ENCODE measurements at places on chromosomes 7 and 10.

- DNase-seq = no peak
Observed at GRCh38 chr10:69828144-69828870, 26.6 kb downstream of the COL13A1 start.

GRCh38 chr7:3301449-3301731 is 338 bp downstream of the SDK1 start:
- DNase-seq = no peak

DNA sequence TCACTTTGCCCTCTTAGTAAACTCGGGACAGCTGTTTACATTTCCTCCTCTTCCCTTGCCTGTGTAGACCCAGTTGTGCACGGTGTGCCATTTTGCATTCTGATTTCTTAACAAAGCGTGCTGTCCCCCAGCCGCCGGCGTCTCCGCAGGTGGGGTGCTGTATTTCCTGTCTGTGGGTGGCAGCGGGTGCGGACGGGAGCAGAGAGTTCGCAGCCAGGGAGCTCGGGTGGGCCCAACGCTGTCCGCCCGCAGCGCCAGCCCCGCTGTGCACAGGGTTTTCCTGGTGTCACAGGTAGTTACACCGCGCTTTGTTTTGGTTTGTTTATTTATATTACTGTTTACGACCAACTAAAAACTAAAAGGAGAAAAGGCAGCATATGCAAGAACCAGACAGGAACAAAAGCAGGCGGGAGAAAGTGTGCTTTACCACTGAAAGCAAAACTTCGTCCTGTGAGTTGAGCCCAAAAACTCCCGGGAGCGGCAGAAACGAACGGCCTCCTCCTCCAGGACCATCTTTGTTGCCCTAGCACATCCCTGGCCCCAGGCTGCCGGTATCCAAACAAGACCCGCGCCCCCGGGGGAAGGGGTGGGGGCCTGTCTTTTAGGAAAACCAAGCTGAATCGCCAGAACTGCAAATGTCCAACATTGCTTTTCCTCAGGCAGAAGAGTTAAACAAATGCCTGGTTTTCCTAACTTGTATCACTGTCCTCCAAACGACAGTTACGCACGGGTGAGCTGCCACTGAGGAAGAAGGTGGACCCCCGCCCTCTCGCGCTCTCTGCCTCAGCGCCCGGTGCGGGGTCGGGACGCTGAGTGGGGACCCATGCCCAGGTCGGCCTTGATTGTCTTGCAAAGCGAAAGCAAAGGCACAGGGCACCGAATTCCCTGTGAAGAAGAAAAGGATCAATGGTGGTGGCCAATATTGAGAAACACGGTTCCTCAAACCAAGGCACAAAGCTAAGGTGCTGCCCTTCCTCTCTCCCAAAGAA is 45.9 kb upstream of the DRGX start:
- DNase-seq = peak; percentile 11

DNA sequence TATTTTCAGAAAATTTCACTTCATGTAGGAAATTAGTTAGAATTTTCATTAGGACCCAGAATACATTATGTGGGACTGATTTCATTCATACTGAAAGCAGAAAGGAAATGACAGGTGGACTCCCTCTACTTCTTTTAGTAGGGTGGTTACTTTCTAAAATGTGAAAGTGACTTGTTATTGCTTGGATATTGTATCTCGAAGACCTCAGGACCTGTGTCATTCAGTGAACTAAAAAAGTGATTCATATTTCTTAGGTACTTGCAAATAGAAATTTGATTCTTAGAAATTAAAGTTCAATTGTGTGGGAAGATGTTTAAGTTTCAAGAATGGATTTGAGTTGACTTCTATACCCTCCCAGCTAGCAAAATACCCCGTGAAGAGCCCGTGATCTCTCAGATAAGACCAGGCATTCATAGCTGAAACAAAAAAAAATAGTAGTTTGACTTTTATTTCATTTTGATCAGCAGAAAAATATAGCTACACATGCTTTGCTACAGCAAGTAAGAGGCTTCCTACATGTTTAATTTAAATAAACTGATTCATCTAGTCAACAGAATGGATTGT is 1037.1 kb downstream of the GATA3 start:
- DNase-seq = no peak

DNA sequence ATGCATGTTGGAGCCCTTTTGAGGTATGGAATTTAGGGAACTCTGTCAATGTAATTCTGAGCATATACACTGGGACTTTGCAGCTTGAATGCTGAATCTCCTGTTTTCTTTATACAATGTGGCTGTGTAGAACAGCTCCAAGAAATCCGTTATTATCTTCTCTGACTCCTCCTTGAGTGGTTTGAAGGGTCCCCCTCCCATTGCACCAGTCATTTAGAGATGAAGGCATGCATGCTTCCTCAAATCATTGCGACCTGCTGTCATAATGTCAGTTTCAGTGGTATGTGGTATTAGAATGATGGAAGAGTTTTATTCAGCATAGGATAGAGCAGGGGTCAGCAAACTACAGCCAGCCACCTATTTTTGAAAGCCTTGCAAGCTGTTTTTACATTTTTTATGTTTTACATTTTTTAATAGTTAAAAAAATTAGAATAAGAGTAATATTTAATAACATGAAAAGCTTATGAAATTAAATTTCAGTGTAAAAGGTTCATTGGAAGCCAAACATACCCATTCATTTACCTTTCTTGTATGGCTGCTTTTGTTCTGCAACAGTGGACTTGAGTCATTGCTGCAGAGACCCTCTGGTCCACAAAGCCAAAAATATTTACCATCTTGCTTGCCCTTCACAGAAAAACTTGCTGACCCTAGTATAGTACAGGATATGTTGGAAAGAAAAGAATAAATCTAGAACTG is 8.1 kb downstream of the STK17A start:
- DNase-seq = no peak

DNA sequence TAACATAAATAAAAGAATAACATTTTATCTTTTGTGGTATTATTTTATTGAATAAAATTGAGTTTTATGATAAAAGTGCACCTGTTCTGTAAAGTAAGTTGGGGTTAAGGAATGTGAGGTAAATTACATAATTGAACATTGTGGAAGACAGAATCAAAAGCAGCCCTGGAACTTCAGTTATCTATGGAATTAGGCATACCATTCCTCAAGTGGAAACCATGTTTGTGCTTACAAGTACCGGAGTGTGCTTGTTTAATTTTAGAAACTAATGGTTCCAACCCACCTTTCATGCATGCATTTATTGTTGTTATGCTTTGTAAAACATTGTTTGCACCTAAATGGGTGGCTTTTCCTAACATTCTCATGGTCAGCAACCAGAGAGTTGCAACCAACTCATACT is 28.0 kb downstream of the RBM17 start:
- no peak for DNase-seq

DNA sequence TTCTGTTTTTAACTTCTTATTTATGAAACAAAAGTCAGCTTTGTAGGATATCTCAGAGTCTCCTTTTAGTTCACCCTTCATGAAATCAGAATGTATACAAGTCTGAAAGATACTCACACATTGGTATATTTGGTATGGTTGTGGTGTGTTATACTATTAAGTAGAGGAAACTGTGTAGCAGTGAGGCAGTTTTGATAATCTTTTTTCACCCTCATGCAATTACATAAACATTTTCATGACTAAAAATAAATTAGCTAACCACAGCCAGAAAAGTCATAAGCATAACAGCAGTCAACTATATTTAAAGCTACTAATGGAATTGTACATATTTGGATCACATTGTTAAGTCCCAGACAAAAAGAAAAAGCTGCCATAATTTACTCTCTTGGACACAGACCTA is 62.1 kb downstream of the FAM185A start:
- no peak for DNase-seq

- DNase-seq = no peak
Observed at GRCh38 chr7:155374276-155375252, 76.9 kb downstream of the INSIG1 start.

- DNase-seq = no peak
Observed at GRCh38 chr7:138328215-138328614, 131.8 kb upstream of the TRIM24 start.

DNA sequence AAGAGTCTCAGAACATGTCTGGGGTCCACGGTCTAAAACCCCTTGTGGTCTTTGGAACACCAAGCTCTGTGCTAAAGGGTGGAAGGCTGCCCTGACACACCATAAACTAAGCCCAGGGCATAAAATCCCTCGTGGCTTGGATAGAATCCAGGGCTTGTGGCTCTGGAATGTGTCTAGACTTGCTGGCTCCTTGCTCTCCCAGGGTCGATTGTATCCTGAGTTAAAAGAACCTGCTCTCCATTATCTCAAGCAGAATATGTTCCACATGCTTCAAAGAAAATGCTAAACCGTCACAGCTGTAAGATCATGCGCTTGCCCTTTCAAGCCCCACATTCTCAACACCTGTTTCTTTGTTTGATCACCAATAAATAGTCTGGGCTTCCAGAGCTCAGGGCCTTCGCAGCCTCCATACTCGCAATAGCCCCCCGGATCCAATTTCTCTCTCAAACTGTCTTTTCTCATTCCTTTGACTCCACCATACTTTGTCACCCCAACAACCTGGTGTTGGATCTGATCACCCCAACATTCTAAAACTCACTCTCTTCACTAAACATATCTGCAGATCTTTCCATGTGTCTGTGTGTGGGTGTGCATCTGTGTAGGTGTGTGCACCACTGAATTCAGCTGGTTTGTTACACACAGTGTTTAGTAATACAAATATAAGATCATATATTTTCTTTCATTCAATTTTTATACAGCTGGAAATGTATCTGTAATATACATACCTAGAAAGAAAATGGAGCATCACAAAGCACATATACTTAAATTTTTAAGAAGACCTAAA is 238.5 kb downstream of the ZMYND11 start:
- DNase-seq = peak; percentile 8

DNA sequence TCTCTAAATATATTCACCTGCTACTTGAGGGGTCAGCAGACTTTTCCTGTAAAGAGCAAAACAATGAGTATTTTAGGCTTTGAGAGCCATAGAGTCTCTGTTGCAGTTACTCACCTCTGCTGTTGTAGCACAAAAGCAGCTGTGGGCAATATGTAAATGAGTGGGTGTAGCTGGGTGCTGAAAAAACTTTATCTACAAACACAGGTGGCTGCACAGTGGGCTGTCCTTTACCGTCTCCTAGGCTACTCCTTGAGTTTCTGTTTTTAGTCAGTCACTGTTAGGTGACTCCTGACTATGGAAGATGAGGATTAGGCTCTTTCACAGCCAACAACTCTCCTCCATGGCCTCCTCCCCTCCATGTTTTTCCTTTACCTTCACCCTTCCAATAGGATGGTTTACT is 286.1 kb upstream of the C7orf33 start:
- no peak for DNase-seq

DNA sequence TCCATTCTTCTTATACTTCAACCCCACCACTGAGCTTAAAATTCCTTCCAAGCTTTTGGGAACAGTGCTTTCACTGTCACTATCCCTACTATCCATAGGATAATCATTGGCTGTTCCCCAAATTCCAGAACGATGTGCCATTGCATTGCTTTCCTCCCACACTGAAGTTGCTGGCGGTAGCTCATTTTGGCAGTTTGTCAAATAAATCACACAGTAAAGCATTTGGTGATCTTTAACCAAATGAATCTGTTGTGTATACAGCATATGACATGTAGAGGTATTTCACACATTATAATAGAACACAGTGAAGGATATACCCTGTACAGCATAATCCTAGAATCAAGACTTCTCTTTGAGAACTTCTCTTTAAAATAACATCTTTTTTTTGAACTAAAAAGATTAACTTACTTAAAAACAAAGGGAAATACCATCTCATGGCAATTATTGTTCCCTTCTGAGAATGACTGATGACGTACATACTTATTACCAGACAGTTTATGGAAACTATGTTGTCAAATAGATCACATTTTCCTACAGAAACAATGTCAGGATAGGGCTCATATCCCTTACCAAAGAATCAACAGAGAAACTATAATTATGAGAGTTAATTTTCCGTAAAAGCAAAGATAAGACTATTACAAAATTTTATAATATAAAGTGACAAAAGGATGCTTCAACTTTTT is 93.6 kb downstream of the CTNNA3 start:
- peak; percentile 91 for DNase-seq

DNA sequence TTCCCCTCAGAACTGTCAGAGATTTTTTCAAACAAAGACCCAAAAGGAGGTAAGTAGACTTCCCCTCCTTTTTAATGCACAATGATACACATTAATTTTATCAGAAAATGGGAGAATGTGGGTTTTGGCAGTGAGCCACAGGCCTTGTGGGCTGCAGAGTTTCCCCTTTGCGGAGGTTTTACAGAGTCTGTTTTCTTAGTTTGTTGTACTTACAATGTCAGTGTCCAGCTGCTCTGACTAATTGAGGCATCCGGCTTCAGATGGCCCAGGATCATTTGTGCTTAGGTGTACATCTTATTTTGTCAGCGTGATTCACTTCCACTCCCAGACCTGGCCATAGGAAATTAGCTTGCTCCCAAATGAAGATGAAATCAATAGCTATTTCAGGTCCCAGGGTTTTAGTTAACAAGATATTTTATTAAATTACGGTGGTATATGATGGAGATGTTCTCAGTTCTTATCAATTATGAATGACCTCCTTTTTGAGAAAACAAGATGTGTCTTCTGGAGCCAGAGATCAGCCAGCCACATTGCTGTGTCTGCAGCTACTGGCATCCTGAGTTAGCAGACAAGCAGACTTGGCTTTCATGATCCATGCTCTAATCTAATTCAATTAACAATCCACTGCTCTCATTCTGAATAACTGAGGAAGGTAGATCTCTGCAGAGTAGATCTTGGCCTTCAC is 1086.6 kb upstream of the SORCS1 start:
- peak; percentile 42 for DNase-seq

DNA sequence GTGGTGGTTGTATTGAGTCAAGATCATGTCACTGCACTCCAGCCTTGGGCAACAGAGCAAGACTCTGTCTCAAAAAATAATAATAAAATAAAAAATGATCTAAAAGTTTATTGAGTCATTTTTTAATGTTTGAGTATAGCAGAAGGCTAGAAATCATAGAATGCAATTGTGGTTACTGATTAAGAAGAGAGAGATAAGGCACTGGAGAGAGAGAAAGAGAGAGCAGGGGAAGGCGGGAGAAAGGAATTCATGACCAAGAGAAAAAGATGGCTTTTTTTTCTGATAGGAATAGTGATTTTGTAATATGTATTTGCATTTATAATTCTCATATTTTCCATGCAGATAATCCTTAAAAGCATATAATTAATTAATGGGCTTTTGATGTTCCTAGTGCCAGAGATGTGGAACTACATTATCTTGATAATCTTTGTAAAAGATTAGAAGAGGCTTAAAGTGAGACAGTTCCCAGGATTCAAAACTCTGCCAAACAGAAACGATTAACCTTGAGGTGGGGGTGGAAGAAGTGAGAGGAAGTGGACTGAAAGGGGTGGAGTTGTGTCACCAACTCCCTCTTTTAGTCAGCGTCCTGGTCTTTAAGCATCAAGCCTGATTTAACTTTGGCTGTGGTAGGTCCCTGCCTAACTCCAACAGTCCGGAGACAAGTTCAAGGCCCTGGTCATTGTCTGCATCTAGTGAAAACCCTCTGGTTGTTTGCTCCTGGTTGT is 76.2 kb downstream of the CHN2 start:
- no peak for DNase-seq

- DNase-seq = no peak
Observed at GRCh38 chr7:82690929-82691328, 247.4 kb upstream of the CACNA2D1 start.

GRCh38 chr10:33190406-33190805 is 144.1 kb downstream of the NRP1 start:
- DNase-seq = no peak

GRCh38 chr10:22992621-22993020 is 64.8 kb downstream of the ARMC3 start:
- no peak for DNase-seq

- no peak for DNase-seq
Observed at GRCh38 chr7:30648744-30649540, 33.3 kb downstream of the CRHR2 start.

Measured in dermis blood vessel endothelial cell (primary cell).